ENCODE measurements at places on chromosomes 4 and X. TPM values are rescaled to one million over a fixed set of nuclear protein-coding genes. Genes with fewer than 3 reads are reported as not detected.

The DHRSX gene
- 30.1 TPM for total RNA-seq

The LANCL3 gene
- 0.05 TPM for total RNA-seq

GRCh38 chr4:31022702-31023101 lies 302.5 kb downstream of the PCDH7 start:
- no peak overlapping the region for H3K4me3 ChIP-seq
- DNase-seq = no peak
- H3K4me1 ChIP-seq = peaks cover 18% of the 10 kb centered on the region

DNA sequence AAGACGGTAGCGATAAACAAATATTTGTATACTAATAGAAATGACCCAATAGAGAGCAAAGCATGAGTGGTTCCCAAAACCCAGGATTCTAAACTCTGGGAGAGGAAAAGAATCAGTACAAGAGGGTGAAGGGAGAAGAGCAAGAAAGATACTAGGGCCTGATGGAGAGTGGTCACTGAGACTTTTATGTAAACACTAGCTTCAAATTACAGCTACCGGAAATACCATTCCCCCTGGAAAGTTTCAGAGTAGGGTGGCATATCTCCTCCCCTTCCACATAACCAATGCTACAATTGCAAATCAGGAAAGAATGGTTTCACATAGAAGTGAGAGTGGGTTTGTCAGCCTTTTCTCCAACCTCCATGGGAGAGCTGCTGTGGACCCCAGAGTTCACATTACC lies 77.1 kb downstream of the EIF4E start:
- H3K4me3 ChIP-seq = no peak overlapping the region
- H3K27me3 ChIP-seq = no peaks in the 10 kb centered on the region
- no peak overlapping the region for H3K27ac ChIP-seq
